ENCODE measurements at places on chromosomes 12 and 14.

DNA sequence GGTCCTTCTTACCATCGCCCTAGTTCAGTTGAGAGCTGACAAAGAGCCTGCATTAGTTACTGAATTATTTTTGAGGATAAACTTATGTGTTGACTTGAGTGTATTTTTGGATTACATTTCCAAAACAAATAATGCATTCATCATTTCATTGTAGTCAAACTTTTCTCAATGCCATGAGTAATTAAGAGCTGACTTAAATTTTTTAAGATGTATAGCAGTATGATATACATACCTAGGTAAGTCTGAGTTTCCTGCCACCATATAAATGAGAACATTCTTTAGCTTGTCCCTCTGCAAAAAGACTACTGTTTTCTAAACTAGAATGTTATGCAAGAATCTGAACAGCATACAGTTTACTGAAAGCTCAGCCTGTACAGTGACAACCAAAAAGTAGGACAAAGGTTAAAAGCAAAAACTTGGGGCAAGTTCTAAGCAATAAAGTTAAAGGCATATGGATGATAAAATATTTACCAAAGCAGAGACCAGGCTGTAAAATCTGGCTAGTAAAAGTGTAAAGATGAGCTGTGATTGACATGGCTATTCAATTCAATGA lies 82.1 kb upstream of the FERMT2 start:
- DNase-seq: no peak

DNA sequence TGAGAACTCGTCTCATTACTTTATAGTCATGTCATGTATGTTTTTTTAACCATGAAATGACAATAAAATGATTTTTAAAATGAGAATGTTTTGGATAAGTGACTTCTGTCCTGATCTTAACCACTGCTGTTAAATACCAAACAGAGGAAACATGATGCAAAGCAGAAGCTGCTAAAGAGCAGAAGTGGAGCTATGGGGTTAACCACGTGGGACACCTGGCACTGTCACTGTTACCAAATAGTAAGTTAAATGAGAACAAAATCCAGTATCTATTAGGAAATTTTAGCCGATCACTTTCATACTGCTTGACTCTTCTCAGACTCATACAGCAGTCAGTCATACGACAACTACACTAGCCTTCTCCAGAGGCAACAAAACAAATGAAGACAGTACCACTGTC lies 82.4 kb downstream of the SCAF11 start:
- DNase-seq: no peak

DNA sequence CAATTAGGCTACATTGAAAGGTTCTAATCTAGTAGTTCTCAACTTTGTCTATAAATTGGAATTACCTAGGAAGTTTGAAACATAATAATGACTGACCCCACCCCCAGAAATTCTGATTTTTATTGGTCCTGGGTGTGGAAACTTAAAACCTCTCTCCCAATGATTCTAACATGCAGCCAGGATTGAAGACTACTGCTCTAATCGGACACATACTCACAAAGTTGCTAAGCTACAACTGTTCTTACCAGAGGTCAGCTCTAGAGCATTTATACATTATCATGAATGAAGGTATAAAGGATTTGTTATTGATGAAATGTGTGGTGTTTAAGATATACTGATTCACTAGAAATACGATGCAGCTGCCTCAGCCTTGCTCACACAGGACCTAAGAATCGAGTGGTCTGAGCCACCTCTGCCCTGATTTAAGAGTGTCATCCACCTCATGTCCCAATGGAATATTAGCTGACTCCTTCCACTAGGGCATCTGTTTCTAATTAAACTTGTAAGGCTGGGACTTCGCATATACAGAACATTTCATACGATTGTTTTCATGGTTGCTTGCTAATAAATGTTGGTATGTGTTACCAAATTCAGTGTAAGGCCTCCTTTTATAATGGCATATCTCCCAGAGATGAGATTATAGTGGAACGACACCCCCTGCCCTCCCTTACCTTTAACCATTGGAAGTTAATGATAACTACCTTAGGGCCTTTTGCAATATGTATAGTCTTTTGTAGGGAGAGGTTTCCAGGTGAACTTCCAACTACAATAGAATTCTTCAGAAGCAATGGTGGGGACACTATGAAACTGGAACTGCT lies 410.8 kb upstream of the PDE3A start:
- DNase-seq: no peak

GRCh38 chr14:65184032-65184764 lies 81.9 kb upstream of the MAX start:
- DNase-seq: peak; percentile 29

GRCh38 chr12:62866451-62867082 lies 68.4 kb downstream of the PPM1H start:
- DNase-seq: peak; percentile 32

GRCh38 chr12:120853188-120853587 lies 51.0 kb downstream of the SPPL3 start:
- no peak for DNase-seq

DNA sequence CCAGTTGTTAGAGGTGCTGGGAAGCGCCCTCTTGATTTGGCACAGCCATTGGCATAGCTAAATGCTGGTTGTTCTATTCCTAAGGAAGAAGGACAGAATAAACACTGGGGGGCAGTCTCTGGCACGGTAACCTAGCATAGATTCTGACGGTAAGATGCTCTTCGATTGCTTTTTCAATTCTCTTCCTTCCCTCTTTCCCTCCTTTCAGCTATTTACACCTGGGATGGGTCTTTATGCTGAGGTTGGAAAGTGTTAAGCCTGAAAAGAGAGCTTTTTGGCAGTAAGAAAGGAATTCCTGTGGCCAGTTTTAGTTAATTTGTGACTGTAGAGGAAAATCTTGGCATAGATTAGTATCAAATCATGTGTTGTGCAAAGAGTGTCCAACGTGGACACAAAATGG lies 162.8 kb downstream of the SNAPC1 start:
- DNase-seq: no peak

GRCh38 chr14:61145903-61146481 lies 135.1 kb downstream of the TMEM30B start:
- no peak for DNase-seq

Measured in H54 (cell line).